Spinal cord (tissue), 10 donors: ENCODE measurements at places on chromosomes 5 and 9.
A peak's percentile ranks its signal among the peaks of the same experiment; 100 is the strongest.

GRCh38 chr5:52134013-52134650 lies 653.6 kb upstream of the ITGA1 start:
- DNase-seq = peak; percentile 4

DNA sequence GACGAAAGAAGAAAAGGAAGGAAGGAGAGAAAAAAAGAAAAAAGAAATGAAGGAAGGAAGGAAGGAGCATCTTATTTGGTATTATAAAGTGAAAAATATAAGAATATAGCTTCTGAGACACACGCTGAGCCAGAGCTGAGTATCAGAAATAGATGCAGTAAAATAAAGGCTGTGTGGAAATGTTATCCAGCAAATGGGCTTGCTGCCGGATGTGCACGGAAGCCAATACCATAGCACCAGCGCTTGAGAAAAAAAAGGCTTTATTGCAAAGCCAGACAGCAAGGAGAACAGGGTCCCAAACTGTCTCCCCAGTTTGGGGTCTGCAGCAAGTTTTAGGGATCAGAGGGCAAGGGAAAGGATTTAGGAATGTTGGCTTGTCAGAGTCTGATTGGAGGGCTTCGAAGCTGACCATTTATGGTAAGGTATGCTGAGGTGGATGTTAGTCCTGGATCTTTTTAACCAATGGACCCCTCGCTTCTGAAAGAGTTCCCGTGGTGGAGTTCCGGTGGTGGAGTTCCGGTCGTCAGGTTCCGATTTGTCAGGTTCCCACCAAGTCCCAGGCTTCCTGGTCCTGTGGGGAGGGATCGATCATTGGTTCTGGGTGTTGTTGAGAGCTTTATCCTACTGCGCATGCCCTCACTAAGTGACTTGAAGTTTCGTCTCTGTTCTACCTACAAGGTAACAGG lies 70.4 kb downstream of the SFXN1 start:
- no peak for DNase-seq

DNA sequence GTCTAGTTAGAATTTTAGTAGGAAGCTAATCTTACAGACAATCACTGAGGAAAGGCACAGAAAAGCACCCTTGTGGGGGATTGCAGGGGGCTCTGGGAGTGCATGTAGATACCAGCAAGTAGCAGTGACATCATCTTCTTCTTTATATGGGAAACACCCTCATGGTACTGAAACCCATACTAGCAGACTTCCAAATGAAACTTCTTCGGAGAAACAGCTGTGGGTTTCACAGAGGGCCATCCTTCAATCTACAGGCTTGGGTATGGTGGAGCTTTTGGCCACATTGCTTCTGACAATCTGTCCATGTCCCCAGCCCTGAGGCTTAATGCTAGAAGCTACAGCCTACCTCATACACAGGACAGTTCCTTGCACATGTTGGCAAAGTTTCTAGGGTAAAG lies 165.2 kb upstream of the NFIB start:
- DNase-seq = no peak

GRCh38 chr5:135178476-135179155 lies 144.6 kb upstream of the PITX1 start:
- DNase-seq = no peak
